ENCODE measurements at places on chromosomes 12 and 14.
A peak's percentile ranks its signal among the peaks of the same experiment; 100 is the strongest.

DNA sequence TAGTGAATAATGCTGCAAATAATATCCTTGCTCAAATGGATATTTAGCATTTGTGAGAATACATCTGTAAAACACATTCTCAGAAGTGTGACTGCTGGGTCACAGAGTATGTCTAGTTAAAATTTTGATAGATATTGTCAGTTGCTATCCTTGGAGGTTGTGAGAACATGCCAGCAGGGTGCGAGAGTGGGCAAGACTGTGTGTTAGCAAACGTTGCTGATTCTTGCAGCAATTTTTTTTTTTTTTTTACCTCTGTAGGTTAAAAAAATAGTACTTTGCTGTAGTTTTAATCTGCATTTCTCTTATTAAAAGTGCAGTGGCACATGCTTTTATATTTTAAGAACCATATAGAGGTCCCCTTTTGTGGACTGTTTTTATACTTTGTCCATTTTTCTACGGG is 4.5 kb upstream of the NYNRIN start:
- DNase-seq: no peak

- DNase-seq: no peak
These were observed 583.5 kb downstream of the MED13L start for GRCh38 chr12:115693970-115694369.

- DNase-seq: peak; percentile 33
These were observed 1.2 kb upstream of the PRIMA1 start for GRCh38 chr14:93789228-93790130.

DNA sequence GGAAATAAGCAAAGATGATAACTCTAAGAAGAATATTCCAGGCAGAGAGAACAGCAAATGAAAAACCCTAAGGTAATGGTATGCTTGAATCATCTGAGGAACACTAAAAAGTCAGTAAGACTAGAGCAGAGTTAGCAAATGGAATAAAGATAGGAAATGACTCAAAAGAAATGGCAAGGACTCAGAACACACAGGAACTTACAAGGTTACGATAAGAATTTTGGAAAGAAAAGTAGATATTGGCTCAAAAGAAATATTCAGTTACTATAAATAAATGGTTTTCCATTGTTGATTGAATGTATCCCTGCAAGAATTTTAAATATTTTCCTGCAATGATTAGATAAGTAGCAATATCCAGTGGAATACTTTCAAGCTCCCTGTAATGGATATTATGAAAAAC is 705.8 kb downstream of the C12orf50 start:
- DNase-seq: no peak

GRCh38 chr12:8697120-8697475 is 693 bp upstream of the RIMKLB start:
- no peak for DNase-seq

DNA sequence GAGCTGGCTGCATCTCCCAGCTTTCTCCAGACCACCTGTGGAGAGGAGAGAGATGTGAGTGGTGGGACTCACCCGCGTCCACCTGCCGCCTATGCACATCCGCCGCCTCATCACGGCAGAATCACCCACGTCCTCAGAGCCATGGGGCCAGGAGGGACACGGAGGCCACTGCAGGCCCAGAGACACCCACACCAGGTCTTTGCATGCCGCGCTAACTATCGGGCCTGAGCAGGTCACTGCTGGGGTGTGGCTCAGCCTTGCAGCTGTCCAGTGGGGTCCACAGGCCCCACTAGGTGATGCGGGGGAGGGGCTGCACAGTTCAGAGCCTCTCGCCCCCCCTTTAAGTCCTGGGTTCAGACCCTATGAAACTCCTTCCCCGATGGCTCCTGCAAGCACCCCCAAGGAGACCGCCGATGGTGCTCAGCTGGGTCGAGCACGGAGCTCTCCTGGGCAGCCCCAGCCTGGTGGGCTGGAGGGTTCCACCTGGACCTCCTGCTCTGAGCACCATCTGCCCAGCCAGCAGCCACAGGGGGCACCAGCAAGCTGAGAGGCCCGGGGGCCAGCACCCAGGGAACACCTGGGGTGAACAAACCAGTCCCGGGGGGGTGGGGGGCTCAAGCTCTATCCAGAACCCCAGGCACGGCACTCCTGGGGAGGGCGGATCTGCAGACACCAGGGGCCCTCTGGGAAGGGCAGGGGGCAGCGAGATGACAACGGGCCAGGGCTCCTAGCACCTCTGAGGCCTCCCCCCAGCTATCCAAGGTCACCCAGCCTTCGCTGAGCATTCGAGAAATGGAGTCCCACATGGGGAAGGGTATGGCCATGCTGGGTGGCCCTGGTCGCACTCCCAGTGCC is 34.3 kb downstream of the CCNK start:
- DNase-seq: no peak

- DNase-seq: no peak
These were observed 48.9 kb downstream of the BDKRB1 start for GRCh38 chr14:96304956-96305355.

- no peak for DNase-seq
These were observed 34.4 kb downstream of the ITPR2 start for GRCh38 chr12:26798640-26799039.

GRCh38 chr14:24094841-24095270 is 745 bp downstream of the PCK2 start:
- DNase-seq: no peak

DNA sequence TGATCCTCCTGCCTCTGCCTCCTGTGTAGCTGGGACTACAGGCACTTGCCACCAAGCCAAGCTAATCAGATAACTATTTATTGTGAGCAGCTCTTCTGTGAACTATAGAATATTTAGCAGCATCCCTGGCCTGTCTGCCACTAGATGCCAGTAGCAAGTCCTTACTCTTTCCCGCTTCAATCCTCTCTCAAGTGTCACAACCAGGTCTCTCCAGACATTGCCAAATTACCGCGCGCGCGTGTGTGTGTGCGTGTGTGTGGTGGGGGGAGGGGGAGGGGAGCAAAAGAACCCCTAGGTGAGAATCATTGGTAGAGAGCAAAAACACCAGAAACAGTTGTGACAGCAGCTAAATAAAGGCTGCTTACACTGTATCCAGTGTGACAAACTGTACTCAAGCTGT is 49.9 kb downstream of the PPP2R5E start:
- peak; percentile 18 for DNase-seq

DNA sequence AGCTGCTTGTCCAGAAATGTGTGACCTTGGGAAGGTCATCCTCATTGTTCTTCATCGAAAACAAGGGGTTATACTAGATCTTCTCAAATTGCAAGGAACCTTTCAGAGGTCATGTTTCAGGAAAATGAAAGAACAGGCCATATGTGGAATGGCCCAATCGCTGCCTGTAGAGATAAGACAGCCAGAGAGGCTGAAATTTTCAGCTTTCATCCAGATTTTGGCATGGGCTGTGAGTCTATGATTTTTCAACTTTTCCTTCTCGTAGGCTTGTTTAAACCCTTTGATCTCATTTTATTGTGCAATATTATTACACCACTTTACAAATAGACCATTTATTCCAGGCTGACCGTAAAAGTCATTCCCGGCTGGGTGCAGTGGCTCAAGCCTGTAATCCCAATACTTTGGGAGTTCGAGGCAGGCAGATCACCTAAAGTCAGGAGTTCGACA is 17.1 kb upstream of the ATXN2 start:
- DNase-seq: no peak

- no peak for DNase-seq
These were observed 128.1 kb downstream of the PAPOLA start for GRCh38 chr14:96630281-96630680.

DNA sequence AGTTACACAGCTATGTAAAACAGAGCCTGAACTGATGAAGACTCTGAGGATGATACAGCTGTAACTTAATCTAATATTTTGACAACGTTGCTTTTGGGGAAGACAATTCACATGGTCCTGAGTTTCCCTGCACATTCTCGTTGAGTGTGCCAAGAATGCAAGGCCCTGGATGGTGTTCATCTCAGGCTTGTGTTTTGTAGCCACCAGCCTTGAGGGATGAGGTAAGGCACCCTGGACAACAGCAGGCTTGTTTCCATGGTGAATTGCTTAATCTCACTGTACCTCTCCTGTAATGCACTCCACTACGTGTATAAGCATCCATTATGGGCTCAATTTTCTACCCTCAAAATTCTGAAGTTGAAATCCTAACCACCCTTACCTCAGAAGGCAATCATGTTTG is 2.1 kb downstream of the CATSPERB start:
- DNase-seq: no peak

- DNase-seq: no peak
These were observed 29.9 kb downstream of the TSPAN9 start for GRCh38 chr12:3107071-3107583.

- no peak for DNase-seq
These were observed 10.1 kb upstream of the CCDC197 start for GRCh38 chr14:93986955-93987354.
